ENCODE measurements at places on chromosomes 12 and 14. TPM values are rescaled to one million over a fixed set of nuclear protein-coding genes. Genes with fewer than 3 reads are reported as not detected.

GRCh38 chr12:47449797-47450196 is 256.0 kb downstream of the RPAP3 start:
- no peak for ATAC-seq

DNA sequence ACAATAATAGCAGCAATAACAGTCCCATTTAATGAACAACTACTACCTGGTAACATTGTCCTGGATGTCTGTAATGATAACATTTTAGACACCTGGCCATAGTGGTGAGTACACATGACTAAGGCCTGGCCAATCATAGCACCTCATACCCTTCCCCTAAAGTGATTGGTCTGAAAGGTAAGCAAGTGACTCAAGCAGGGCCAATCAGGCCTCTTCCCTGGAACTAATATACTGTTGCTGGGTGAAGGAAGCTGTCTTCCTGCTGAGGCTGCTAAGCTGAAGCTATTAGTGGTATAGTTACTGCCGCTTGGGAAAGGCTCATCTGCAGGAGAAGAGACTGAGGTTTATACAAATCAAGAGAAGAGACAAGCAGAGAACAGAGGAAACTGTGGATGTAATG is 18.7 kb upstream of the NOS1 start:
- no peak for ATAC-seq

- ATAC-seq, result peak; percentile 38
These were observed 834 bp downstream of the RASSF8 start for GRCh38 chr12:25959071-25959961.

GRCh38 chr14:61754627-61755381 is 7.4 kb upstream of the SNAPC1 start:
- ATAC-seq, result no peak

- no peak for ATAC-seq
These were observed 113.7 kb upstream of the MYF6 start for GRCh38 chr12:80593766-80594165.

DNA sequence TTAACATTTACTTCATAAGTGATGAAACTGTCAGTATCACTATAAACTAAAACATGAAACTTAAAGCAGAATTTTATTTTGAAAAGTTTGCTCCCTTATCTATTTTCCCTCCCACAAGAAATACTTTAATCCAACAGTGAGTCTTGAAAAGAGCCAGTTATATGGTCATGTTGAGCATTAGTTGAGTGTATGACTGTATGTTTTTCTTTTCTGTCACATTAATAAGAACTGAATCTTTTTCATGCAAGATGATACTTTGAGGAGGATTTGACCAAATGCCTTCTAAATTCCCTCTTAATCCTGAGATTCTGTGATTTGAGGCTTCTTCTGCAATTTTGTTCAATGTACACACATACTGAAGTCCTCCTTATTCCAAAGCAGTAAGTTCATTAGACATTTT is 33.7 kb upstream of the YARS2 start:
- no peak for ATAC-seq

DNA sequence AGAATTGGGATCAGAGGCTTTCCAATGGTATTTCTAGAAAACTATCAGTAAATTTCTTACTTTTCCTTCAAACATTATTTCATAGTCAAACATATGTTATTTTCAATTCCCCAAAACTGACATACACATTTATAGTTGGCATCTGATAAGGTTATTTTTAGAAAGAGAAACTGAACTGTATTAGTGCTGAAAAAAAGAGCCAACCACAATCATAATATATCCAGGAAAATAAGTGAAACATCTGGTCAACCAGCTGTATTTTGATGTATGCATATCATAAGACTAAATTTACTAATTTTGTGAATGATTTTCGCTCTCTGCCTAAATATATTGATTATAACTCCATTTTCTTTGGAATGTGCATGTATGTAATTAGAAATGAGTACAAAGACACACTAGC is 554.2 kb downstream of the FLRT2 start:
- ATAC-seq, result no peak

DNA sequence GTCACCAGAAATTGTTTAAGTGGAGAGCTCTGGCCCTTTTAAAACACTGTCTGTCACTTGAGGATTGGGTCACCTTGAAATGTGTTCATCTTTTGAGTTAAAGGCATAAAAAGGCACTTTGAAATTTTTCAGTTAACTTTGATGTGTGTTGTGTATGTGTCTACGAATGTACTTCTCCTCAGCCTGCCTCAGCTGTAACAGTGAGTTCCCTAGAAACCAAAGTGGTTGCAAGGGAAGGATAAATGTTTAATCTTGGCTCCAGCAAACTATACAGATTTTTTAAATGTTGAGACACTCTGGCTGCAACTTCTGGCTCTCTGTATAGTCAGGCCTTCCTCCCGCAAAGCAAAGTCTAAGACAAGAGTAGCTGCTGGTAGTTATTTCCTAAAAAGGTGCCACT is 8.3 kb downstream of the DERA start:
- no peak for ATAC-seq

DNA sequence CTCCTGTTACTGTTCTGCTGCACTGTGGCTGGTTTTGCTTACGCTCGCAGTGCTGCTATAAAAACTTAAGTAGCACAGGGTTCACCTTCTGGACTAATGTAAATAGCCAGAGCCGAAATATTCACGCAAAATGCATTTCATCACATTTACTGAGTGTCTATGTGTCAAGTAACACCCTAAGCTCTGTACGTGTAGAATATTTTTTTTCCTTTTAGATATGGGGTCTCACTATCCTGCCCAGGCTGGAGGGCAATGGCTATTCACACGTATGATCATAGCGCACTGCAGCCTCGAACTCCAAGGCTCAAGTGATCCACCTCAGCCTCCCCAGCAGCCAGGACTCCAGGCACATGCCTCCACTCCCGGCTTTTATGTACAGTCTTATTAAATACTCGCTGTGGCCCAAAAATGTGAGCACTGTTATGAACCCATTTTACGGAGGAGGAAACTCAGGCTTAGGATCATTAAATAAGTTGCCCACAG is 60.8 kb upstream of the RIMBP2 start:
- no peak for ATAC-seq

The SIX1 gene
- total RNA-seq, result 0.12 TPM

The NT5DC3 gene
- total RNA-seq, result 4.8 TPM

The NELL2 gene
- total RNA-seq, result 3.0 TPM

The DAO gene
- total RNA-seq, result not detected

The PRPH gene
- 0.64 TPM for total RNA-seq

The PTGER2 gene
- 0.40 TPM for total RNA-seq

The ZNF385A gene
- total RNA-seq, result 52.2 TPM

The NKX2-8 gene
- total RNA-seq, result 2.4 TPM

The TMEM63C gene
- total RNA-seq, result 4.7 TPM

The XRCC3 gene
- 11.3 TPM for total RNA-seq

Data from esophagus mucosa (tissue), 1 donor.